ENCODE measurements at places on chromosomes 12 and 14.

DNA sequence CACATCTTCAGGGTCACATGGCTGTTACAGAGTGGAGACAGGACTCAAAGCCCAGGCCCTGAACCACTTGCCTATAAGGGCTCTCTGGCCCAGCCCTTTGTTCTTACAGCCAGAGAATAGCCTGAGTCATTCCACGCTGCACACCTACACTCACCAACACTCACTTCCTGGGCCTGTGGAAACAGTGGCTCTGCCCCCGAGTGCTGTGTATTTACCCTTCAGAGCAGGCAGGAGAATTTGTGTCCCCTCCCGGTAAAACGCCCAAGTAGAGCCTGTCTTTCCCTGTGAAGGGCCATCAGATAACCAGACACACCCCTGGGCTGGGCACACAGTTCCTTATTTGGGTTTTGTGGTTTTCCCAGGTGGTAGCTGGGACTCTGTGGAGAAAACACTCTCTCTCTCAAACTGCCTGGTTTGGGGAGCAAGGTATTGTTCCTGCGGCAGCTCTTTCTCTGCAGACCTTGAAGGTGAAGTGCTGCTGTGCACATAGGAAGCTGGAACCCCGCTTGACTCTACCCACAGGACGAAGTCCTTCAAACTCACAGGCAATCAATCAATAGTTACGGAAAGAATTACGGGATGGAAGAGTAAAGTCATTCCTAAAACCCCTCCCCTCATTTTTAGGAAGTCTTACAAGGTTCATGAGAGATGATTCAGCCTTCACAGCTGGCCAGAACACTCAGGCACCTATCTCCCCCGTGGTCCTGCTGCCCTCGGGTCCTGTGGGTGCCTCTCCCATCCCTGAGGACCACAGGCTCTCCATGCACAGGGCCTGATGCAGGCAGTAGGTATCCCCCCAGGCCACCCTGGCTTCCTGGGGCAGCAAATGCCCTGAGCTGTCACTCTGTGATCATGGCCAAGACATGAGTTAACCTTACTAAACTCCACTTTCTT lies 20.3 kb downstream of the FIGNL2 start:
- peak; percentile 34 for DNase-seq

DNA sequence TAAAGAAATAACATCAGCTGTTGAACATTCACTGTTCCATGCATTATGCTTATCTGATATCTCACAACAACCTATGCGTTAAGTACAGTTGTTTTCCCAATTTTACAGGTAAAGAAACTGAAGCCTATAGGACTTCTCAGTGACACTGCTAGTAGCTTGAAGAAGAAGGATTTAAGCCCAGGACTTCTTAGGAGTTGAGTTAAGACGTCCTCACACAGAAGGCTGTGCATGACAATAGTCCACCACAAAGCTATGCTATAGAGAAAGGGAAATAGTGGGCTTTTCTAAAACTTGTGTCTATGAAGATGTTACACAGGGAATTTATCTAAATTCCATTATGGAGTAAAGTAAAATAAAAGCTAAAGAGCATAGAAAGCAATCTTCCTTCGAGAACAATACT lies 120.5 kb upstream of the RASSF8 start:
- no peak for DNase-seq

DNA sequence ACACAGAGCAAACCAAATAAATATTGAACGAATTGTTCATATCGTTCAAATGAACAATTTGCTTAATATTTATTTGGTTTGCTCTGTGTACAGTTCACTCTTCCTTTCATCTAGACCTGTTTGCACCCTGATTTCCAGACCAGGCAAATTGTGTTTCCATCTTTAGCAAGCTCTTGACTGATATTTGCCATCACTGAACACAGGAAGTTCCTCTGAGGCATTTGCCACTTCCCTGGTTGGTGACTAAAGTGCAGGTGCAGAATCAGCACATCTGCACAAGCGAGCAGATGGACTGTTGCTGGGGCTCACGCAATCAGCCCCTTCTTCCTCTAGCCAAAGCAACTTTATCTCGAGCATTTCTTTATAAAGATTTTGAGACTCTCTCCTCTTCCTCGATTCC lies 112.9 kb downstream of the DAAM1 start:
- DNase-seq = no peak

DNA sequence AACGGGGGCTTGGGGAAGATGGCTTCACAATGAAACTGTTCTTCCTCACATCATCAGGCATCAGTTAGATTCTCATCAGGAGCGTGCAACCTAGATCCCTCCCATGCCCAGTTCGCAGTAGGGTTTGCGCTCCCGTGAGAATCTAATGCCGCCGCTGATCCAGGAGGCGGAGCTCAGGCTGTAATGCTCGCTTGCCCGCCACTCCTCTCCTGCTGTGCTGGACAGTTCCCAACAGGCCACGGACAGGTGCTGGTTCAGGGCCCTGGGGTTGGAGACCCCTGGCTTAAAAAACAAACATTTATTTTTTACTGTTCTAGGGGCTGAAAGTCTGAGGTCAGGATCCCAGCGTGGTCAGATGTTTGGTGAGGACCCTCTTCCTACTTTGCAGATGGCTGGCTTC lies 180.5 kb downstream of the FBXL14 start:
- no peak for DNase-seq

DNA sequence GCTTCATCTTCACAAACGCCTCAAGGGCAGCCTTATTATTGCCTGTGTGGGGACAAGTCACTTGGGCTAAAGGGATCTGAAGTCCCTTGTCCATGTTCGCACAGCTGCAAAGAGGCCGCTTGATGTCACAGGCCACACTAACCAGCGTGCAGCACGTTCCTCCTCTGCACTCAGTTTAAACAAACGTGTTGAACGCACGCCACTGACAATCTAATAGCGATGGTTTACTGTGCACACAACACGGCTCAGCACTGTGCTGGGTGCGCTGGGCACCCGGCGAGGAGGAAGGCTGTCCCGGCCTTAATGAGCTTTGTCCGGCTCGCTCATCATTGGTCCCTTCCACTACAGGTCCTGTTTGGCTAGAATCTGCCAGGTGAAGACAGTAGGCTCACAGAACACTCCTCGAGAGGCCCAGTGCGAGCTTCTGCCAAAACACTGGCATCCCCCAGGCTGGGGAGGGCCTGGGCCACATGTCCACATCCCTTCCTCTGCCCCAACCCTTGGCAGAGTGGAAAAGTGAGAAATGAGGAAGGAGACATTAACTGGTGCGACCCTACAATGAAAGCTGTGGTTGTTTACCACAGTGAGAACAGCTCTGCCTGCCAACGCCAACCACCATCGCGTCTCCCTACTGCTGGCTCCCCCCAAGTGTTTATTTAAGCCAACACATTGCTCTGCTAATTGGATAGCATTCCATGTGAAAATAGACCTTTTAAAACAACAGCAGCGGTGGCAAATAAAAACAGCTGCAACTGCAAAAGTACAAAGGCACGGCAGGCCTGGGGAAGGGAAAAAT lies 113.2 kb downstream of the RBM19 start:
- no peak for DNase-seq

DNA sequence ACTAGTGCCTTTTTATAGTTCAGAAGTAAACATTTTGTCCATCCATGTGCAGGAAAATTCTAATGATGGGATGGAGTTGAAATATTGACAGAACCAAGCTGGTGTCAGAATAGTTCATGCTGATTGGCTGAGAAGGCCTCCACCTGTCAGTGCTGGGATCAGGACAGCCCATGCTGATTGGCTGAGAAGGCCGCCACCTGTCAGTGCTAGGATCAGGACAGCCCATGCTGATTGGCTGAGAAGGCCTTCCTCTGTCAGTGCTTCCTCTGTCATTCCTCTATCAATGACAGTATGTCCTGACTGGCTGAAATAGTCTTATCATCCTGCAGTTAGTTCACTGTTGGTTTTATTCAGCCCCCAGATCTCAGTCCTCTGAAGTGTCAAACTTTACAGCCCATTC lies 95.7 kb downstream of the PPP2R5C start:
- DNase-seq = no peak

DNA sequence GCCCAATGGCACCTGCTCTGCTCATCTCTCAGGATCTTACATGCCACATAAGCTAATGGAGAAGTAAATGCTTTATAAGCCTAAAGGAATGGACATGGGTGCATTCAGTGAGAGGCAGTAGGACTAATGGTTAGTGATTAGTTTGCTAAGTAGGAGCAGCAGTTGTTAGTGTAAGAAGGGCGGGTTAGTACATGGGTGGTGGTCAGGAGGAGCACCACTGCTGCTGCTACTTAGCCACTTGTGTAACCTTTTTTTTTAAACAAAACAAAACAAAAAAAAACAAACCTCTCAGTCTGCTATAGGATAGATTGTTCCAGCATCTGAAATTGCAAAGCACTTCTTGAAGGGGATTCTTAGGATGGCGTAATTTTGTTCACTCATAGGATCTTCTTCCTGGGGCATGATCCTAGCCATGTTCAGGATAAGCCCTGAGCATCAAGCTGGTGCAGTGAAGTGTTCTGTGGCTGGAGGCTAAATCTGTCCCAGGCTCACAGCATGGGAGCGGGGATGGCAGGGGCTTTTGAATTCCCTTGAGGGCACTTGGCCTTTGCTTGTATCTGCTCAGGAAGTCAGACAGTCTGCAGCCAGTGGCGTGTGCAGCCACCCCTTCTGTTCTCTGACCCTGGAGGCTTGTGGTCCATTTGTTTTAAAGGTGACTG lies 63.6 kb downstream of the CHST11 start:
- DNase-seq = no peak

- DNase-seq = no peak
Observed at GRCh38 chr12:42473561-42473960, 116.0 kb downstream of the PRICKLE1 start.

DNA sequence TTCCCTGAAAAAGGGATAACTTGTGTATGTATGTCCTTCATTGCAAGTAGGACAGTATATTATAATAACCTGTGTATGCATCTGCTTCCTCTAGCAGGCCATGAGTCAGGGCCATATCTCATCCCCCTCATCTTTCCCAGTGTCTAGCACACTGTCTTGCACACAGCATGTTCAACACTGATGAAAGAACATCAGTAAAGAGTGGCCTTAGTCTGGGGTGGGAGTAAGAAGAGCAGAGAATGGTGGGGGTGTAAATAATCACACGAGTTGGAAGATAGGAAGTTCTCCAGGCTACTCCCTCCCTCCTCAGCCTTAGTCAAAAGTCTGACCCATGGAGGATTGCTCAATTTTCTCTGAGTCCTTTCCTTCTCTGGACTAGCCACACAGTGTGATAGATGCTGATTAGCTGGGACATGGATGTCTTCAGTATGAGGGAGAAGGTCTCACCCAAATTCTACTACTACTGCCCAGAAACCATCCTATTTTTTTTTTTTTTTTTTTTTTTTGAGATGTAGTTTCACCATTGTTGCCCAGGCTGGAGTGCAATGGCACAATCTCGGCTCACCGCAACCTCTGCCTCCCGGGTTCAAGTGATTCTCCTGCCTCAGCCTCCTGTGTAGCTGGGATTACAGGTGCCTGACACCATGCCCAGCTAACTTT lies 14.6 kb upstream of the SP1 start:
- no peak for DNase-seq

DNA sequence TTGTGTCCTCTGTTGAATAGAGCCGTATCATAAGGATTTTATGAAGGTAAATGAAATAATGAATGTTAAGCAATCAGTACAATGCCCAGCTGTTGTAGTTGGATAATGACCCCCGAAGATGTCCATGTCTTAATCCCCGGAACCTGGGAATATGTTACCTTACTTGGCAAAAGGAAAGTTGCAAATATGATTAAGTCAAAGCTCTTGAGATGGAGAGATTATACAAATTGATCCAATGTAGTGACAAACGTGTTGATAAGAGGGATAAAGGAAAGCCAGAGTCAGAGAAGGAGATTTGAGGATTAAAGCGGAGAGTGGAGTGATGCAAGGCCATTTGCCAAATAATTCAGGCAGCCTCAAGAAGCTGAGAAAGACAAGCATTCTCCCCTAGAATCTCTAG lies 19.2 kb upstream of the MGAT4C start:
- no peak for DNase-seq

GRCh38 chr12:47808574-47809365 lies 10.9 kb downstream of the HDAC7 start:
- DNase-seq = no peak

DNA sequence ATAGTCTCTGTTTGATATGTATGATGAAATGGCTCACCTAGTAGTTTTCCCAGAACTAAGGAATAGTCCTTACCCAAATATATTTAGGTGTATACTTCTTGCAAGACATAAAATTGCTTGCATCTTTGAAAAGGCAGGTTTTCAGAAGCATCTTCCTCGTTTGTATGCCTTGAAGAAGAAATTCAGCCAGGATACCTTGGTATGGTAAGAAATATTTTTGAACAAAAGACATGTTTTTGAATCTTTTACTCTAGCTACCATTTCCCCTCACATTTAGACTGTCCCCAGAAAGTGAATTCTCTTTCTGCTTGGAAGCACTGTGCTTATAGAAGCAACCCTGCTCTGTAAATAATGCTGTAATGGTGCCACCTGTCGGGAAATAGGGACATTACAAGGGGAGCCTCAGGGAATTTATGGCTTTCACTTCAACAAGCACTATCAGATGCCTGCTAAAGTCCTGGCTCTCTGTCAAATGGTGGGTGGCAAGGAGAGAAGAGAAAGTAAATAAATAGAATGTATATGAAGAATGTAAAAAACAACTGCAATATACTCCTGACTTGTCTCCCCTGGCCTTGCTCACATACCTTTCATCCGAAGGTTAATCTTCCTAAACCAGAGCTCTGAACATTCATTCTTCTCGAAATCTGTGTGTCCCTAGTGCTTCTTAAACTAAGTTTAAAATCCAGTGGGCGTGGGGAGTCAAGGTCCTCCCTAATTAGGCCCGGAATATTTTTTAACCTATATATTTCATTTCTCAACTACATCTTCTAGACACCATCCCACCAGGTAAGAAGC lies 6.1 kb downstream of the CCDC184 start:
- peak; percentile 52 for DNase-seq

DNA sequence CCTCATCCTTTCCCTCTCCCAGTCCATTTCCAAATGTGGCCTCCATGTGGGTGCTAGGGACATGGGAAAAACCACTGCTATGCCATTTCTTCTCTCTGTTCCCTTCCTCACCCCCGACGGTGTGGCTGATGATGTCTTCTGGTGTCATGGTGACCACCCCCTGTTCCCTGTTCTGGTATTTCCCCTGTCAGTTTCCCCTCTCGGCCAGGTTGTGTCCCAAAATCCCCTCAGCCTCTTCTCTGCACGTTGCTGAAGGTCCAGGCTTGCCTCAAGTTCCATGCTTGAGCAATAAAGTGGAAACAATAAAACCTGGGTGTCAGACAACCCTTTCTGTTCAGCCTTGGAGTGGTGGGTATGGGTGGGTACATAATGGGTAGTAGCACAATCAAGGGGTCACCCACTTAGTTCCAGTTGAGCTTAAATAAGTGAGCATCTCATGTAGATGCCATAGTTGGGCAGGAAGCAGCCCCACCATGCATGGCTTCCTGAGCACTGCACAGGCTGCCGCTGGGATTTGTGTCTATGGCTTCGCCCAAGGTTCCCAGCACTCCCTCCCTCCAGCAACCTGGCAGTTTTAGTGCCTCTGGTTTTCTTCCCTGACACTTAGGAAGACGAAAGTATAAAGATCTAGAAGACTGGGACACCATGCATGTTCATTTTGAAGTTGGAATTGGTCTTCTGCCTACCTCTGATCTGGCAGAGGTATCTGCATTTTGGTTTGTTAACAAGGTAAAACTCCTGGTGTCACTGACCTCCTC lies 8.7 kb upstream of the ITFG2 start:
- DNase-seq = no peak
